ENCODE measurements at places on chromosomes 6 and 20. TPM values are rescaled to one million over a fixed set of nuclear protein-coding genes. Genes with fewer than 3 reads are reported as not detected.

DNA sequence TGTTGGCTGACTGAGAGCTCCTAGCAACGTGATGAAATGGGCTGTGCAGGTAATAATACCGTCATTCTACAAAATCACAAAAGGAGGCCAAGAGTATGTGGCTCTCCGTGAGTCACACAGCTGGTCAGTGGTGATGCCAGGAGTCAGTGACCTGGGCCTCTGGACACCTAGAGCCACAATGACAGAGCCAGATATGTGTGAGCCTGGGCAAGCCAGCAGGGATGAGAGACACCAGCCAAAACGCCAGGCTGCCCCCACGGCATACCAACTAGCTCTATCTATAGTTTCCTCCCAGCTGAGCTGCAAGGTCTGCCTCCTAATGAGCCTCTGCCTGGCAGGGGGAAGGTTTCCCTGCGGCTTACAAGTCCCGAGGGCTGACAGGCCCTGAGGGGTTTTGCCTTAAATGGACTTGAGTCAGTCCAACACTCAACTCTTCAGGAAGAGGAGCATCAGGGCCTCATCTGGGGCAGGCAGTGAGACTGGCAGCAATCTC lies 70.0 kb downstream of the CPNE5 start:
- H3K4me1 ChIP-seq, result no peaks in the 10 kb centered on the region
- no peak overlapping the region for H3K4me3 ChIP-seq
- H3K27me3 ChIP-seq, result no peaks in the 10 kb centered on the region
- peak overlapping the region; percentile 32 for H3K27ac ChIP-seq
- DNase-seq, result no peak
- no peaks in the 10 kb centered on the region for H3K36me3 ChIP-seq

- no peaks in the 10 kb centered on the region for H3K27me3 ChIP-seq
- DNase-seq, result no peak
- no peaks in the 10 kb centered on the region for H3K36me3 ChIP-seq
- no peak overlapping the region for H3K4me3 ChIP-seq
- H3K27ac ChIP-seq, result no peak overlapping the region
Measured at GRCh38 chr20:61163031-61163430, 89.0 kb upstream of the CDH4 start.

The TUBB2B gene
- 5.8 TPM for total RNA-seq

DNA sequence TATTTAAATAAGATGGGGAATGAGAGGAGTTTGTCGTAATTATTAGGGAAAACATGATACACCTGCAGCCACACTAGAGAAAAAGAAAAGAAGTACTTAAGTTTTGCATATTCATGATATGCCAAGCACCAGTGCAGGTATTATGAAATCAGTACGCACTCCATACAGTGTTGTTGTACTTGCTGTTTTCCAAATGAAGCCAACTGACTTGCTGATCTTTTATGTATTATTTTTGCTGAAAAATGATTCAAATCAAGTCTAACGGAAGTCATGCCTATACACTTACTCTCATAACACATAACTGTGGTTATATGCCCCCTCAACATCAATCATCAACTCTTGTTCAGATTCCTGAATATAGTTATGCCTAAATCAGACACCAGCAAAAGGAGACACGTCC lies 584.9 kb upstream of the EYS start:
- no peaks in the 10 kb centered on the region for H3K36me3 ChIP-seq
- H3K27me3 ChIP-seq, result no peaks in the 10 kb centered on the region
- H3K4me1 ChIP-seq, result no peaks in the 10 kb centered on the region
- H3K4me3 ChIP-seq, result no peak overlapping the region

The C20orf202 gene
- not detected for total RNA-seq

DNA sequence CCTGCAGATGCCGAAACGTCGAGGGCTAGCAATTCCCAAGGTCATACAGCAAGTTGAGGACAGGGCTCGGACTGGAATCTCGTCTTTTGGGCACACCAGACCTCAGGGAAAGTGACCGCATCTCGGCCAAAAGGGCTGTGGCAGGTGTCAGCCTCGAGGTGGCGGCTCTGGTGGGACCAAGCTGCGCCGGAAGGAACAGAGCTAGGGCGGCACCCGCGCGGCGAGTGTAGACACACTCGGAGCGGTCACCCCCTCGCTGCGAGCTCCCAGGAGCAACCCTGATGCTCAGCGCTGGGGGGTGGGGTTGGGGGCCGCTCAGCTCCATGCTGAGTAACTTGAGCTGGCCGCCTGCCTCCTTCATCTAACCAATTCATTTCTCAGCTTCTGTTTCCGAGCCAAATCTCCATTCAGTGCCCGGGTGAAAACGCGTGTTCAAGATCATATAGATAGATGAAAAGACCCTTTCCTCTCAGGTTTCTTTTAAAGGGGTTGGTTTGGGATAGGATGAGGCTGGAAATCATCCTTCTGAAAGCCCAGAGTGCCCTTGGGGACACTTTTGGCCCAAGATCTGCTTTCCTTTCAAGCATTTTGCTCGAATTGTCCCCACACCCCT lies 2.2 kb upstream of the TUBB2B start:
- DNase-seq, result no peak
- no peak overlapping the region for H3K4me3 ChIP-seq
- peaks cover 76% of the 10 kb centered on the region for H3K27me3 ChIP-seq
- H3K36me3 ChIP-seq, result no peaks in the 10 kb centered on the region
- peaks cover 26% of the 10 kb centered on the region for H3K4me1 ChIP-seq
- no peak overlapping the region for H3K27ac ChIP-seq

- no peak for DNase-seq
- H3K4me3 ChIP-seq, result no peak overlapping the region
- H3K36me3 ChIP-seq, result no peaks in the 10 kb centered on the region
- H3K27ac ChIP-seq, result no peak overlapping the region
- peaks cover 37% of the 10 kb centered on the region for H3K27me3 ChIP-seq
Measured at GRCh38 chr6:27297484-27297856, 14.6 kb downstream of the POM121L2 start.

The DACT2 gene
- 2.0 TPM for total RNA-seq

The IPCEF1 gene
- 1.2 TPM for total RNA-seq
